ENCODE measurements at places on chromosomes 11 and 22.

- DNase-seq: no peak
These were observed 161.8 kb upstream of the GRK3 start for GRCh38 chr22:25402501-25403283.

- DNase-seq: no peak
These were observed 91.6 kb downstream of the ATXN10 start for GRCh38 chr22:45763236-45763624.

DNA sequence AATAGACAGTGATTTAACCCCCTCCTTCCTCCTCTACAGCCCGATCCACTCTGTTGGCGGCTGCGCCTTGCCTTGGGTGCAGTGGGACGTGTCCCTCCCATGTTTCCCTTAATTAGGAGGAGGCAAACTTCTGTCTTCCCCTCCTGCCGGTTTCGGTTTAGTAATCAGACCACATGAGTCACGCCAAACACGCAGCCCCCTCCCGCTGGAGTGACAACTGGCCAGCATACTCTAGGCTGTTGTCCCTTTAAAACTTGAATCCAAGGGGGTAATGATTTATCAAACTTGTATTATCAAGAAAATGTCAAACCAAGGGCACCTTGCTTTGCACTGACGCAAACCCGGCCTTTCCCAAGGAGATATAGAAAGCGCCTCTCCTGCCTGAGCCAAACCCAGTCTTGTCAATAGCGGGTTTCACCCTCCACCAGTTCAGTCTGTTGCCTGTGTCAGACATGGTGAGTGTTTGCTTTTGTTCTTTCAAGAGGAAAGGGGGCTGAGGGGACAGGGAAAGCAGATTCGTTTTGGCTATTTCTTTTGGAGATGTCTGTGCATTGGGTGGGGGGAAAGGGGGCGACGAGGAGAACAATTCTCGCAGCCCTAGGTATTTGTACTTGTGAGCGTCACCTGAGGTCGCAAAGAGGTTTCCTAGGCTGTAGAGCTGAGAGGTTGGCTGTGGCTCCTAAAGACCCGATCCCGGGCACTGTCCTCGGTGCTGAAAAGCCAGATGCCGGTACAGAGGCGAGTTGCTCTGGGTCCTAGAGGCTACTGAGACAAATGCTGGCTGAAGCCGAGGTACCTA lies at the start of gene SLC6A5:
Gene SLC6A5 (plus strand): TSS at position 388 of the 799 bp plus-strand sequence. CDS start 65 bp downstream, at position 453.
- DNase-seq: no peak

- DNase-seq: no peak
These were observed 4.9 kb upstream of the PHLDA2 start for GRCh38 chr11:2934021-2934550.

DNA sequence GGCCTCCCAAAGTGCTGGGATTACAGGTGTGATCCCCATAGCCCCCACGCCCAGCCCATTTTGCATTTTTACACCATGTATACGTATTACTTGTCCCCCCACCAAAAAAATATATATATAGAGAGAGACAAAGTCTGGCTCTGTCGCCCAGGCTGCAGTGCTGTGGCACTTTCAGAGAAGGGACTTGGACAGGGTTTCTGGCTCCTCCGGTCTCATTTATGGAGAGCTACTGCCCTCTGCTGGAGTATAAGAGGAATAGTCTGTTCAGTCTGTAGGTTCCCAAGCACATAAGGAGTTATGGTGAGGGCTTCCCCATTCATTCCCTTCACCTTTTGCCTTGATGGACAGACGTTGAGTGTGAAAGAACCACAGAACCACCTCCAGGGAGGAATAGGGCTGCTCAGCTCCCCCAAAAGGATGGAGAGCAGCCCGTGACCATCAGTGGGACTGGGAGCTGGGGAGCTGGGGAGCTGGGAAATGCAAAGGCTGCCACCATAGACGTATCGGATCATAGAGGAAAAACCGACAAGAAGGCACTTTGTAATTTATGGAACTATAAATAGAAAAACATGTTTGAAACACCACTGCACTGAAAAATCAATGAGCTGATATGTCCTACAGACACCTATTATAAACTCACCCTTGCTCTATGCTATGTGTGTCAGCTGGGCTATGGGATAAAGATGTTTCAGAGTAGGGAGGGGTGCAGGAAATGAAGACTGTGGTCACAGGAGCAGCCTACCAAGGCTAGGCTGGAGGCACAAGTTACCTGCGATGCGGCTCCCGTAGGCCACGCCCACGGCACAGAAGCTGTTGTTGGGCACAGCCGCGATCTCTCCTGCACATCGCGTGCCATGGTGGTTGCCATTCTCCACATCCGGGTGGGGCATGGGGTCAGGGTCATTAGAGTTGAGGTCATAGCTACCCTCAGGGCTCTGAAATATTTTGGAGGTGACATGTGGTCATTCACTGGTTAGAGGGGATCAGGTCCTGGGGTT lies 5.2 kb downstream of the PCSK7 start:
- no peak for DNase-seq

- no peak for DNase-seq
These were observed 4.9 kb downstream of the RGL4 start for GRCh38 chr22:23695571-23696325.

GRCh38 chr11:66973956-66974580 lies 1.0 kb upstream of the C11orf86 start:
- no peak for DNase-seq

DNA sequence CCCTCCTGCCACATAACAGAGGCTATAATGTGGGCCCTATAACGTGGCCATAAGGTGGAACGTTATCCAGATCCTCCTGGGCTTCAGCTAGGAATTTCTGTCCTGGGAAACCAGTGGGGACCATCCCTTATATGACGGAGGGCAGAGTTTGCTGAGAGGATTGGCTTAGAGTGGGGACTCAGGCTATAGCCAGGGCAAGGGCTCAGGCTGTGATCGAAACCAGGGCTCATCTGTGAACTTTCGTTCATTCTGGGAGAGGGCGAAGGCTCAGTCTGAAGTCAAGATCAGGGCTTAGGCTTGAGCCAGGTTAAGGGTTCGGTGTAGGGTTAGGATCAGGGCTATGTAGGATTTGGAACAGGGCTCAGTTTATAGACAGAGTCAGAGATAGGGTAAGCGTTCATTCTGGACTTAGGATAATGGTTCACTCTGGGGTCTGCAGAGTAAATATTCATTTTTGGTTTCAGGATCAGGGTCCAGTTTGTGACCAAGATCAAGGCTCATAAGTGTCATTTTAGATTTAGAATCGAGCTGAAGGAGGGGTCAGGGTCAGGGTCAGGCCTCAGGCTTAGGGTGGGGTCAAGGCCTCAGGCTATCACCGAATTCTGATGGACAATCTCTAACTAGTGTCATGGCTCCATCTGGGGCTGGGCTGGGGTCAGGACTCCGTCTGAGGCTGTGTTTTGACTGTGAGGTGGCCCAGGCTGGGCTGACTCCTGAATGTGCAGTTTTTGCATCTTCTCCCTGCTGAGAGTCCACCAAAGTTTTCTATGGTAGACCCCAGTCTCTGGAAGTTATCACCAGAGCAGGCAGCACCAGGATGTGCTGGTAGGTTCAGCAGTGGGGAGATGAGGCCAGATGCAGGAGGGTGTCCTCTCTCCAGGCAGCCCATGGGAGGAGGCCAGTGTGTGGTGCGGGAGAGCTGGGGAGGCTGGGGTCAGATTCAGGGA lies 33.9 kb upstream of the SOX10 start:
- DNase-seq: no peak

DNA sequence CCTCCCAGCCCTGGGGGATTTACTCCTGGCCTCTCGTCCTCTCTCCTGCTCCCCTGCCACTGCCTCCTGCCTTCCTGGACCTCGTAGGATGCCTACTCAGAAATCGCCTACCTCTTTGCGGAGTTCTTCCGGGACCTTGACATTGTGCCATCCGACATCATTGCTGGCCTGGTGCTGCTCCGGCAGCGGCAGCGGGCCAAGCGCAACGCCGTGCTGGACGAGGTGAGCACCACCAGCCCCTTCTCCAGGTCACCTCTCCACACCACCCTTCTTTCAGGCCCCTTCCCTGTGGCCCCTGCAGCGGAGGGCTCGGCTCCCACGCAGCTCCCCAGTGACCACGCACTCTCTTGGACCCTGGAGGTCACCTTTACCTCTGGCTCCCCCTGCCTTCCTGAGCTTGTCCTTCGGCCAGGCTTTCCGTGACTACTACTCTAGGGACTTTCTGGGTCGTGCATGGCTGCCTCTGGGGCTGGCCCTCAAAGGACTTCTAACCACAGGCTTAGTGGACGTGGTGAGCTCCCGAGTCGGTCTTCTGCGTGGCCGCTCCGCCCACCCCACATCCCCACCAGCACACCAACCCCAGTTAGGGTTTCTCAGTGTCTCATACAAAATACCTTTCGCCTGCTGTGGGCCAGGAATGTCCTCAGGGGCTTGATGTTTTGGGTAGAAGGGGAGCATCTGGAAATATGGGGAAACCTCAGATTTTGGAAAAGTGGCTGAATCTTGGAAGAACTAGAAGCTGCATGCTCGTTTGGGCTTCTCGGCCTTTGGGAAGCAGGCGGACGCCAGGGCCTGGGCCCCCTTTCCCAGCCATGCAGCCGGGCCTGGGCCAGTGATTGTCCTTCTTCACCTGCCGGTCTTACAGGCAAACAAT lies 24.1 kb upstream of the MYRF start:
- DNase-seq: no peak

GRCh38 chr11:77345621-77346020 lies 44.1 kb upstream of the GDPD4 start:
- no peak for DNase-seq

GRCh38 chr22:19846620-19847344 lies 7.9 kb downstream of the GNB1L start:
- DNase-seq: no peak

DNA sequence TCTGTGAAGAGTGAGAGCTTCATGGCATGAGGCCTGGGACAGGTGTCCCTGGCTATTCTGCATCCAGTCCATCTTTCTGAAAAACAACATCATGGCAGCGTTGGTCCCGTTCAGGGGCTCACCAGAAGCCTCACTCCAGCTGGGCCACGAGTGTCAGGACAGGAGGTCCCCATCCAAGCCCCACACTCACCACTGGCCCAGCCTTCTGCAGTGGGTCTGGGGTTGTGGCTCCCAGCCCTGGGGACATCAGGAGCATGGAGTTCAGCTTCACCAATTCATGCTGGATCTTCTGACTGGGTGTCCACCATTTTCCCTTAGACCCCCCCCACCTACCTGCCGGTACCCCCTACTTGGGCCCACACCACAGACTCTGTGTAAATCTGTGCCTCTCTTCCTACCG lies 400.3 kb downstream of the BRD1 start:
- no peak for DNase-seq

GRCh38 chr22:23868580-23868979 lies 10.9 kb downstream of the SLC2A11 start:
- no peak for DNase-seq

DNA sequence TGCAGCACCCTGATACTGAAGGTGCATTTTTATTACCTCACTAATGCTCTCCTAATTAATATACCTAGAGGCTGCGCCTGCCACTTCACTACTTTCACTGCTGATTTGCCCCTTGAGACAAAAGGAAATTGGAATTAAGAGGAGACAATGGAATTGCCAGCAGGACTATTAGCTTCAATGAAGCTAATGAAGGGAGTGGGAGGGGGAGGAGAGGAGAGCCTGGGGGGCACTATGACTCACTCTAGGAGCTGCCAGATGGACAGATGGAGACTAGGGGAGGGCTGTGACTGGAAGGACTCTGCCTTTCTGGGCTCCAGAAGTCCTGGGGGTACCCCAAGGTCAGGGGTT lies 102.8 kb upstream of the DRD2 start:
- no peak for DNase-seq

- DNase-seq: no peak
These were observed 615.9 kb upstream of the FAT3 start for GRCh38 chr11:91608677-91609076.

GRCh38 chr11:128361451-128362020 lies 225.8 kb downstream of the ETS1 start:
- no peak for DNase-seq

DNA sequence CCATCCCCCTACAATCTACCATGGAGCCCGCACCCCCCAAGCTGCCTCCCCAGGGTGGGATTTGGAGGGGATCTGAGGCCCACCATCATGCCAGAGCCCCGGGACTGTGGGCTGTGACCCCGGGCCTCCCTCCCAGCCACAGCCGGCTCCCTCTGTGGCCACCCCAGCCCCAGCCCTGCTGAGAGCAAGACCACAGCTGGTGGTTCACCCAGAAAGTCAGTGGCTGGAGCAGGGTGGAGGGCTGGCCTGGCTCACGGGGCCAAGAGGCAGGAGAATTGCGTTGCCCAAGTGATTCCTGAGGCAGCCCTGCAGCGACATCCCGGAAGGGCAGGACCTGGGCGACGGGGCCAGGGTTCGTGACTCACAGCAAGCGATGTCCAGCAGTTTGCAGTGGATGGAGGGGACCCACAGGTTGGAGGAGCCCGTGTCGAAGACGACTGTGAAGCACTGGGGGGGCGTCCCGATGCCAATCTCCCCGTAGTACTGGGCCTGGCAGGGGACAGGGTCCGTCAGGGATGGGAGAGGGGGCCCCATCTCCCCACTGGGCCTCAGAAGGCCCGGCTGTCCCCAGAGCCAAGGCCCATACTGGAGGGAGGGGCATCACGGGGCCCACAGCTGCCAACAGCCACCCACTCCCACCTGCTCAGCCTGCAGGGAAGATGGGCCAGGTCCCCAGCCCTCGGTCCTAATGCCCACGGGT lies 4.4 kb downstream of the CTSD start:
- DNase-seq: no peak

- no peak for DNase-seq
These were observed 1353.3 kb downstream of the FAM181B start for GRCh38 chr11:81380395-81380794.

DNA sequence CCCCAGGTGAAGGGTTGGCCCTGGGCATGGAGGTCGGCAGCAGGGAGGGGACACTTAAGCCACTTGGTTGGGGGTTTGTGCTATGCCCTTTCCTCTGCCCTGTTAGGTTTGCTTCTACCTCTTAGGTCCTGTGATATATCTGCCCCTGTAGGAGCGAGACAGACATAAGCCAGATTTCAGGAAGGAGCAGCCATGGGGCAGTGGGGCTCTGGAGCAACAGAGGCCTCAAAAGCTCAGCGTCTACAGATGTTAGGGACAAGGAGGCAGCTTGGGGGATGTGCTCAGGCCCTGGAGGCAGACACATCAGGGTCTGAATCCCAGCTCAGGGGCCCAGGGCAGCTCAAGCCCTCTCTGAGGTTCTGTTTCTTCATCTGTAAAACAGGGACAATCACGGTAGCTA lies 27.2 kb upstream of the KCNQ1OT1 start:
- no peak for DNase-seq

GRCh38 chr22:31120230-31120629 lies 2.5 kb upstream of the INPP5J start:
- no peak for DNase-seq

GRCh38 chr11:9936754-9937153 lies 272.9 kb downstream of the SWAP70 start:
- DNase-seq: no peak

- DNase-seq: no peak
These were observed 289.1 kb upstream of the ISX start for GRCh38 chr22:34776817-34777216.

GRCh38 chr22:22776121-22776520 lies 111.5 kb upstream of the IGLL5 start:
- no peak for DNase-seq

GRCh38 chr11:14376920-14377319 lies 17.9 kb upstream of the RRAS2 start:
- DNase-seq: no peak

GRCh38 chr22:32674925-32675825 lies 126.3 kb upstream of the TIMP3 start:
- DNase-seq: no peak
